NCI-H1417 (cell line): ENCODE measurements at places on chromosomes 5 and 9.
A peak's percentile ranks its signal among the peaks of the same experiment; 100 is the strongest.

DNA sequence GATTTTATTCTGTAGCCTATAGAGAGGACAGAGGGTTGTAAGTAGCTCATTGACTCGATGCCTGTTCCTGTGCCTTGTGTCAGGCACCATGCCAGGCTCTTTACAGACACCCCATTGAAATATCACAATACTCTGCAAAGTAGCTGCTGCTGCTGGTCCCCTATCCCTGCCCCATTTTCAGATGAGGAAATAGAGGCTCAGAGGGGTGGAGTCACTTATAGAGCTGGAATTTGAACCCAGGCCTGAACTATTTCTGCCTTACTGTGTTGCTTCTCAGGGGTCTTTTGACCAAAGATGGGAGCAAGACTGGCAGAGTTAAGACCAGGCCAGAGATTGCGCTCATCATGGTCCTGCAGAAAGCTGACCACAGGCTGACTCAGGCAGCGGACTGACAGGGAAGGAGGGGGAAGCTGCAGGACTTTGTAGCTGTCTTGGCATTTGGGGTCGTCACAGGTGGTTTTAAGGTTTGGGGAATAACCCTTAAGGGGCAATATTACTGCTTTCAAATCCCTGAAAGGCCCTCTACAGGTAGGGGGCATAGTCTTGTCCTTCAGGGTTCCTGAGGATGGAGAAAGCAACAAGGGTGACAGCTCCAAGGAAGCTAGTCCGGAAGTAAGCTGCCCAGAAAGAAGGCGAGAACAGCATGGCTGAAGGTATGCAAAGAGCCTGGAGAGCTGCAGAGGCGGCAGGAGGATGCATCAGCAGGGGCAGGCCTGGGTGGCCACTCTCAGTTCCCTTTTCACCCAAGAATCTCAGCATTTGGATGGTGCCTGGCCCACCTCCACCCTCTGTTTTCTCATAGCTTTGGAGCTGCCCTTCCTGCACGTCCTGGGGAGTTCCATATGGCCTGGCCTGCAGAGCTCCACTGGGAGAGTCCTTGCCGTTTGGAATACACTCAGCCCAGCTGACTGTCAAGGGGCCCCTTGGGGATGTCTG is 18.3 kb upstream of the NDST1 start:
- DNase-seq, result no peak

DNA sequence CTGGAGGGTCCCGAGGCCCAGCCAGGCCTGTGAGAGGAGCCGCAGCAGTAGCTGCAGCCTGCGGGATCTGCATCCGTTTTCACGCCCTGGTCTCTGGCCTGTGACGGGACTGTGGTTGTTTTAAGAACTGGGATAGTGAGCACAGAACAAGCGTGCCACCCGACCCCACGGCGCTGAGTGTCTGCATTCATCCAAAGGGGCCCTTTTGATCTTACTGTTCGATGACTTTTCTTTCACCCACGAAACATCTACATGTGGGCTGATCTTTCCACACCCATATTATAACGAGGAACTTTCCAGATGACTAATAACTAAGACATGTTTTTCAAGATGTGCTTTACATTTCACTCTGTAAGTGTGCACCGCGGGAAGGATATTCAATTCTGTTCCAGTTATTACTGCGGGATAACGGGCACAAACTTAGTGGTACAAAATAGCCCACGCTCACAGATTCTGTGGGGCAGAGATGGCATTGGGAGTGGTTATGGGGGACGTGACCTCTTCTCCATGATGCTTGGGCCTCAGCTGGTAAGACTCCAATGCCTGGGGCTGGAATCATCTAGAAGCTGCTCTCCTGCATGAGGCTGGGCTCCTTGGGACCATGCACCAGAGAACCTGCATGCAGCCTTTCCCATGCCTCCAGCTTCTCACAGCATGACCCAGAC is 165.0 kb downstream of the SYK start:
- no peak for DNase-seq

DNA sequence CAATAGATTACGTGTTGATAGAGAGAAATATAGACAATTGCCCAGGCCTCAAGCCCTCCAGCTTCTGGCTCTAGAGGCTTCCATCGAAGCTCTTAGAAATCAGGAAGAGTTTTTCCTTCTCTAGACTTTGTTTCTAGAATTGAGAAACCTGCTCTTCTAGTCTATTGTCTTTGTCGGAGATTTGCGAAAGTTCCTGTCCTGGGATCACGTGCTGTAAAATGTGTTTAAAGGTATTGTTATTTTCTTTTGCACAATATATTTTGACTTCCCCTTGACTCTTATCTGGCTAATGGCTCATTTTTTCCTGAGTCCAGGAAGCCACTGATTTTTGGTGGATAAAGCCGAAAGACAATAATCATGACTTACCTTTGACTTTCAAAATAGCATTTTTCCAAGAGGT is 32.1 kb downstream of the IRX2 start:
- DNase-seq, result no peak

GRCh38 chr9:135908093-135908753 is 877 bp upstream of the CAMSAP1 start:
- no peak for DNase-seq

- DNase-seq, result no peak
These were observed 29.8 kb upstream of the SEC16A start for GRCh38 chr9:136512651-136513071.

- no peak for DNase-seq
These were observed 3.5 kb downstream of the RPL7A start for GRCh38 chr9:133351526-133351907.

DNA sequence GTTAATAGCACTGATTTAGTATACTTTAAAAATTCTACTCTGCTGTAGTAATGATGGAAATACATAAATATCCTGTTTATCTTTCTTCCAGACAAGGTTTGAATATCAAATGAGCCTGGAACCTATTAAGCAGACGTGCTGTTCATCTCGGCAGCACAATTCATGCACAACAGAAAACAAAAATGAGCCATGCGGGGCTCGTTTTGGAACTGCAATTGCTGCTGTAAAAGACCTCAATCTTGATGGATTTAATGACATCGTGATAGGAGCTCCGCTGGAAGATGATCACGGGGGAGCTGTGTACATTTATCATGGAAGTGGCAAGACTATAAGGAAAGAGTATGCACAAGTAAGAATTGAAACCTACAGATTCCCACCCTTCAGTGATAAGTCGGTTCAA is 79.1 kb upstream of the ITGA2 start:
- no peak for DNase-seq

DNA sequence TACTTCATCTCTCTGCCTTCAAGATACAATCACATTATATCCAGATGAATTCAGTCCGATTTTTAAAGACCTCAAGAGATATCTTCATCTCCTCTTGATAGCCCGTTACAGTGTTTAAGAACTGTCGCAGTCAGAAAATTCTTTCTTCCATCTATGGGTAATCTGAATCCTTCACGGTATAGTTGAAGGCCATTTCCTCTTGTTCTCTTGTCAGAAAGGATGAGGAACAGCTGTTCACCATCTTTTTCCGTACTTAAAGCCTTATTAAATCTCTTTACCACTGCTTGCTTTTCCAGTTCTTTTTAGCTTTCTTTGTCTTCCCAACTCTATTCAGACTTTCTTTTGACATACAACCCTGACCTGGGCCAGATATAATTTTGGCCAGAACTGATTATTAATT is 121.8 kb downstream of the XRCC4 start:
- peak; percentile 20 for DNase-seq

DNA sequence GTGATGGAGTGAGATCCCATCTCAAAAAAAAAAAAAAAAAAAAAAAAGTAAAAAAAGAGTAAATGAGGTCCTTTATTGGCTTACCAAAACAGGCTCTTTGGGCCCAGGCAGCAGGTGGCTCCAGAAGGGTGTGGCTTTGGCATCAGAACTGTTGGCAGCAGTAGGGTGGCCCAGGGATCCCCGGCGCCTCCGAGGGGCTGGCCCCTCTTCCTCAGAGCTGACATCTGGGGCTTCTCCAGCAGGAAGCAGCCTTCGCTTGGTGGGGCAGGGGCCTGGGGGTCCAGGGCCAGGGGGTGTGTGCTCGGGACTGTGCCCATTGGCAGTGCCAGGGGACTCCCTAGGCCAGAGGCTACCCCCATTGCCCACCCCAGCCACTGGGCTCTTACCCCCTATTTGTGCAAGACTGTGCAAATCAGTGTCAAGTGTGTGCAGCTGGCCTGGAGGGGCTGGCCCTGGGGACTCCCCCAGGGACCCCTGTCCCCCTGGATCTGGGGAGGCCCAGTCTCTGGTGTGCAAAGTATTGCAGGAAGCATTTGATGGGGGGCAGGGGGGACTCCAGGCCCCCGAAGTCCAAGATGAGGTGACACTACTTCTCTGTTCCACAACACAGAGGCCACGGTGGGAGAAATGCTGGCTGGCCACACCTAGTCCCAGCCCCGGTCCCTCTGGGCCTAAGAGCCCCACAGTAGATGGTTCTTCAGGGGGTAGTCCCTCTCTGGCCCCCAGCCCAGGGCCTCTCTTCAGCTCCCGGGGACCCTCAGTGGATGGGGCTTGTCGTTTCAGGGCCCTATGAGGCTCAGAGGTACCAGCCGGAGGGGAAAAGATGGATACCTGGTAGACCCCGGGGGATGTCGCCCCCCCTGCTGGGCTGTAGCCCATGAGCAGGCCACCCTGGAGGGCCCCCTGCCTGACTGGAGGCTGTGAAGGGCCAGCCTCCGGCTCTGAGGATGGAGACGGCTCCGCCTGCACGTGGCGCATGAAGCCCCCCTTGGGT is 4.7 kb upstream of the STOML2 start:
- no peak for DNase-seq

GRCh38 chr5:110053205-110053604 is 363.5 kb downstream of the MAN2A1 start:
- no peak for DNase-seq

- peak; percentile 49 for DNase-seq
These were observed 3.9 kb downstream of the ACSL6 start for GRCh38 chr5:132007399-132008162.

DNA sequence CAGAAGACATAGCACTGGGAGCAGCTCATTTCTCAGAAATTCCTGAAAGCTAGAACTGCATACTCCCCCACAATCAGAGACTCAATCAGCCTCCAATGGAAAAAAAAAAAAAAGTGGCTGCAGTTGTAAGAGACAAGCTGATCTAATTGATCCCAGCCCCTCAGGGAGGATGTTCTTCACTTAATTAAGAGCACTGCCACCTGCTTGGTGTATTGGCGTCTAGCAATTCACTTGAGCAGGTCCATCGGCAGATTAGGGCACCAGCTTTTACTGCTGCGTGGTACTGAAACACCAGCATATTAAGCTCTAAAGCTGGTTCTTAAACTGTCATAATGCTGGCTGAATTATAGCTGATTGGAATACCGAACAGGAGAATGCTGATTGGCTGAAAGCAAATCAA is 1890.1 kb upstream of the WWC1 start:
- DNase-seq, result no peak

- DNase-seq, result no peak
These were observed 5.3 kb downstream of the BRD3 start for GRCh38 chr9:134062461-134063087.

GRCh38 chr5:78907255-78907891 is 77.7 kb downstream of the ARSB start:
- DNase-seq, result peak; percentile 20

DNA sequence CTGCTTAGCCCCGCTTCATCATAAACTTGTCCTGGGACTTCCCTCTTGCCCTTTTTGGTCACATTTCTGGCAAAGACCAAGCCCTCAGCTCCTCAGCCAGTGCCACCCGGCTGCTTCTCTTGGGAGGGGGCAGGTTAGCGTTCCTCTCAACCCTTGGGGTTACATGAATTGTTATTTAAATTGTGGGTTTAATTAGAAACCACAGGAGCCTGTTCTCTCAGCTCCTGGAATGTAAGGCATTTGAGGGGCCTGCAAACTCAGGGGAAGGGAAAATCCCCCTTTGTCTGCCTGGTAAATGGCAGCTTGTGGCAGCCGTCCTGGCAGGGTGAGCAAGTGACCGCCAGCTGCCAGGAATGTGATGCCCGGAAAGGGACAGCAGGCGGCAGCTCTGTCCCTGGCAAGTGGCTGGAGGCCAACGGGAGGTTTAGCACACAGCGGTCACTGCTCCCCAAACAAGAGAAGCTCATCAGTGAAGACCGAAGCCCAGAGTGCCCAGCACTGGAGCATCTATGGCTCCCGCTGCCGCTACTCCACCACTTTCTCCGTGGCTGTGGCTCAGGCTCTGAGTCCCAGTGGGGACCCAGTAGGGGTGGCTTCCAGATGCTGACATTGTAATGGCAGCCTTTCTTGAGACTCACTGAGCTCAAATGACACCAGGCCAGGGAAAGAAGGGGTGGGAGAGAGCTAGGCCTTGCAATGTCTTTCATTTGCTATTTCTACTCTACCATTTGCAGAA is 51.7 kb downstream of the SHB start:
- DNase-seq, result no peak

- peak; percentile 55 for DNase-seq
These were observed 229.1 kb upstream of the TBCA start for GRCh38 chr5:78005021-78005785.

DNA sequence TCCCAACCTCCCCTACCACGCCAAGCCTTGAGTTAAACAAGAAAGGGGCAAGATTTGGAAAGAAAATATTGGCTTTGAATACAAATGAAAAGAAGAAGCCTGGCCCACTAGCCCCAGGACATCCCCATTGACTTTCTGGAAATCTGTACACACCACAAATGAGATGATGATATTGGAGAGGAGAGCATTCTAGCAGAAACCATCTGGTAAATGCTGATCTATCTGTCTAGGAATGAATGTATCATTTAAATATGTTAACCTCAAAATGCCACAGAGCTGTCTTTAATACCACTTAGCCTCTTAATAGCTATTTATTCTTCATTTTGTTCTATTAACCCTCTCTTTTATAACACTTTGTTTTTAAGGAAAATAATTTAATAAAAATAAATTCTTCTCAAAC is 270.2 kb upstream of the PDE4D start:
- DNase-seq, result no peak

- DNase-seq, result peak; percentile 75
These were observed 191.1 kb downstream of the MAT2B start for GRCh38 chr5:163696579-163696887.

- no peak for DNase-seq
These were observed 50.8 kb upstream of the TEX48 start for GRCh38 chr9:114732823-114733222.

DNA sequence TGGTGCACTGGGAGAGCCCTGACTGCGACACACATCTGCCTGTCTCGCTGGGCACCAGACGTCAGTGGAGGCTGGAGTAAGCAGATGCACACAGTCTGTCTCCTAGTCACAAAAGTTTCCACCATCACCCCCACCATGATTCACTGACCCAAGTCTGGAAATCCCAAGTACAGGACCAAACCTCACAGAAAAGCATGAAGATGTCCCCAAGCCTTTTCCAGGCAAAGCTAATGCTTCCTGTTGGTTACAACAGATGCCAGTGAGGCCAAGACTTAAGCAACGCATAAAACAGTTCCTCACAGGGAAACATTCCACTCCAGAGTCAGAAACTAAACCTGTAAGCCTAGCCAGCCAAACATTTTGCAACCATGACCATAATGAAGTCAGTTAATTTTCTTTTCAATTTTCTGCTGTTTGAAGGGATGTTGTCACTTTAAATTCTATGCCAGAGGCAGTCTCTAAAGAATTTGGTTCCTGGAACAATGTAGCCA is 259.3 kb upstream of the SLC30A5 start:
- DNase-seq, result no peak
